ENCODE measurements at places on chromosomes 6 and 20.

DNA sequence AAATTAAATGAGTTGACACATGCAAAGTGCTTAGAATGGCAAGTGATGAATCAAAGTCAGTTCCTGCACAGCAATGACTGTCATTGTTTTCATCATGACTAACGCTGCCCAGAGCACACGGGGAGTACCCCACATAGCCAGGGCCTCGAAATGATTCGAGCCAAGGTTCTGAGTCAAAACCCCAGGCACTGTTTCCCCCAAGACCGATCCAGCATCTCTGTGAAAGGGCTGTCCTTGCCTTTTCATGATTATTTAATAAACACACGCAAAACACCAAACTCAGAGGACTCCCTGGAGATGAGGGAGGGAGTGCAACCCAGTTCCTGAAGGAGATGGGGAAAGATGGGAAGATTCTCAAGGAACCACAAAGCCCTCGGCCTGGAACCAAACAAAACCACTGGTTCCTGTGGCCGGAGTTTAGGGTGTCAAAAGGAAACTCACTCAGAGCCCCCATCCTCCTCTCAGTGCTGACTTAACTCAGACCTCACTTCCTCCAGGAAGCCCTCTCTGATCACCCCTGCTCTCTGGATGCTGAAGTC is 3.8 kb downstream of the PREX1 start:
- DNase-seq, result no peak

GRCh38 chr6:109834131-109834530 is 143.0 kb downstream of the FIG4 start:
- DNase-seq, result no peak

DNA sequence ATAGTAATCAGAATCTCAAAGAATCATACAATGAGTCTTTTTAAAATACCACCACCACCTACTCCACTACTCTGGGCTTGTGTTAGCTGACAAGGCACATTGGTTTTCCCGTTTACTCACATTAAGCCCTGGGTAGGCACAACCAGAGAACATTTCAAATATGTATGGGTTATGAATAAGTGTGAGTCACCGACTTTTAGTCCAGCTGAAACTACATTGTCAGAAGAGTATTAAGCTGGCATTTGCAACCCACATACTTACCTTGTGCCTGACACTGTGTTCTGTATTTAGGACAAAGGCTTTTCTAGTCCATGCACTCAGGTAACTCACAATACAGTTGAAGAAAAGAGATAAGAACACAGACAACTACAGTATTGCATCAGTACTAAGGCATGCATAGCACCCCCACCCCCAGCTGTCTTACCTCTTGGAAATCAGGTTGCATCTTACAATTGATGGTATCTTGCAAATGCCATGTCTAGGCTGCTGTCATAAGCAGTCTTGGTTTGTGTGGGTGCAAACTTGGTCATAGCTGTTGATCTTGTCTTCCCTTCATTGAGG is 40.3 kb upstream of the AHI1 start:
- DNase-seq, result no peak

DNA sequence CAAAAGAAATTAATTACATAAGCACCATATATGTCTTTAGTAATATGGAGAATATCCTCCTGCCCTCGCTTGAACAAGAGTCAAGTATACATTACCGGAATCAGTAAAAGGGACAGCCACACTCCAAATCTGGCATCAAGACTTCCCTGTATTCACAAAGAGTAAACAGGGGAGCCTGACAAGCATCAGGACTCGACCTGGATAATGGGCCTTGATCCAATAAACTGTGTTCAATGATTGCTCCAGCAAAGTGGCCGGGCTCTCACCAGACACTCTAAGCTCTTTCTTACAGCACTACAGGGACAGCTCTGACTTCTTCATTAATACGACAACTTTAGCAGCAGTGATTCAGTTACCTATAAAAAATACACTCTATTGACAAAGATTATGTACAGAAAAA is 307.9 kb upstream of the POU3F2 start:
- DNase-seq, result no peak

DNA sequence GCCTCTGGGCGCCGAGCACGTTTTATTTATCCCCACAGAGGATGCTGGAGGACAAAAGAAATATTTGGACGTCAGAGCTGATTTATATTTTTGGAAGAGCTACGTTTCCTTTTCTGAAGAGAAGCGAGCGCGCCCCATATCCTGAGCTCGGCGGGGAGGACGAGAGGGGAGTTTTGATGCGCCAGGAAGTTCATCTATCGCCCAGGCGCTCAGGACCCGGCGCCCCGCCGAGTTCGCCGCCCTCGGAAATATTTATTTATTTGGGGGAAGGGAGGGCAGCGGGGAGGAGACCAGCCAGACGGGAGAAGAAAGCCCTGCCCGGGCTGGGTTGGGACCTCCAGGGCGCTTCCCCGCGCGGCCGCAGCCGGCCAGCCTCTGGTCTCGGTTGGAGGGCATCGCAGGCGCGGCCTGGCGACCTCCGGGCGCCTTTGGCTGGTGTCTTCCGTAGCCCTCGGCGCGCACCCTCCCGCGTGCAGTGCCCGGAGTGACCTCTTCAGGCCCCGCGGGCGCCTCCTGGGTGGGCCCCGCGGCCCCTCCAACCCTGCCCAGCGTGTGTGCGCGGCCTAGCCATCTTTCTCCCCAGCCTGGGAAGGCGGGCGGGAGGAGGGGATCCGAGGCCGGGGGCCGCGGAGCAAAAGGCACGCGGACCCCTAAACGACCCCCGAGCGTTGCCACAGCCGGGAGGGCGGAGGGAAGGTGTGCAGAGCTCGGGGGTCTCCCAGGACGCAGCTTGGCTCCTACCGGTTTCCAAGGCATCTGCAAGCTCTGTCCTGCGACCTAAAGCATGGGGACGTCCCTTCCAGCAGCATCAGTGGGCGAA is 5.4 kb upstream of the FOXF2 start:
- DNase-seq, result no peak

GRCh38 chr20:37737826-37738420 is 44.1 kb downstream of the CTNNBL1 start:
- DNase-seq, result no peak

DNA sequence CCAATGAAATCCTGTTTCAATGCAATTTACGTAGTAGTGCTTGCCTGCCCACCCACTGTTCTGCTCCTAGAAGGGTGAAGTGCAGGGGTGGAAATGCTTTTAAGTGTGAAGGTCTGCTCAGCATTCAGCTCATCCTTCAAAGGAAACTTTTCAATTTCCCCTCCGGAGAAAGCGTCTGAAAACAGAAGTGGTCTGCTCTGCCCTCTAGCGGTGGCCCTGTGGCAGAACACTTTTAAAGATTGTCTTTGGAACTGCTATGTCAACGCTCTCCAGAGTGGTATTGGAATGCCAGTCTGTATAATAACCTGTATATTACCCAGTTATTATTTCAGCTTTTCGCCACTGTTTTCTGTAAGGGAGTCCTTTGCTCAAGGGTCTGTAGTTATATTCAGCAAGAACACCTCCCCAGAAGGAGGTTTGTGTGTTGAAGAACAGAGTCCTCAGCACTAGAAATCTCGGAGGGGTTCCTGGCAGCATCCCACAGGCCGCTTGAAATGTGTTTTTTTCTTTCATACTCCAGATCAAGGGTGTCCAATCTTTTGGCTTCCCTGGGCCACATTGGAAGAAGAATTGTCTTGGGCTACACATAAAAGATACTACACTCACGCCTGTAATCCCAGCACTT is 63.1 kb upstream of the KLHL31 start:
- DNase-seq, result peak; percentile 30

DNA sequence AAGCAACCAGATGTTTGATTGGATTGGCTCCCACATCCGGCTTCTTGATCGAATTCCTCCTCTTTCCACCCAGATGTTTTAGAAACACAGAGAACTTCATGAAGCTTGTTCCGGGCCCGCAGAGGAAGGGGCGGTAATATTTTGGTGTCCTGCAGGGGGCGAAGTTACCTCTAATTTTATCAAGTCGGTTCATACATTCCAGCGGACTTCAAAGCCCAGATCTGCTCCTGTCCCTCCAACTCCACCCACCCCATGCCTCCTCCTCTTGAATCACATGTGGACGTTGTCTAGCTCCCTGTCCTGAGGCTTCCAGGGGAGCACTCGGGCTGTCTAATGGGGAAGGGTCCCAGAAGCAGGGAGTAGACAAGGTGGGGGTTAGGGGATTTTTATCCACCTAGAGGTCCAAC is 2.9 kb upstream of the BMP6 start:
- peak; percentile 52 for DNase-seq

GRCh38 chr6:129818251-129818650 is 42.9 kb downstream of the TMEM244 start:
- no peak for DNase-seq

GRCh38 chr6:75727206-75727605 is 21.8 kb upstream of the MYO6 start:
- no peak for DNase-seq

DNA sequence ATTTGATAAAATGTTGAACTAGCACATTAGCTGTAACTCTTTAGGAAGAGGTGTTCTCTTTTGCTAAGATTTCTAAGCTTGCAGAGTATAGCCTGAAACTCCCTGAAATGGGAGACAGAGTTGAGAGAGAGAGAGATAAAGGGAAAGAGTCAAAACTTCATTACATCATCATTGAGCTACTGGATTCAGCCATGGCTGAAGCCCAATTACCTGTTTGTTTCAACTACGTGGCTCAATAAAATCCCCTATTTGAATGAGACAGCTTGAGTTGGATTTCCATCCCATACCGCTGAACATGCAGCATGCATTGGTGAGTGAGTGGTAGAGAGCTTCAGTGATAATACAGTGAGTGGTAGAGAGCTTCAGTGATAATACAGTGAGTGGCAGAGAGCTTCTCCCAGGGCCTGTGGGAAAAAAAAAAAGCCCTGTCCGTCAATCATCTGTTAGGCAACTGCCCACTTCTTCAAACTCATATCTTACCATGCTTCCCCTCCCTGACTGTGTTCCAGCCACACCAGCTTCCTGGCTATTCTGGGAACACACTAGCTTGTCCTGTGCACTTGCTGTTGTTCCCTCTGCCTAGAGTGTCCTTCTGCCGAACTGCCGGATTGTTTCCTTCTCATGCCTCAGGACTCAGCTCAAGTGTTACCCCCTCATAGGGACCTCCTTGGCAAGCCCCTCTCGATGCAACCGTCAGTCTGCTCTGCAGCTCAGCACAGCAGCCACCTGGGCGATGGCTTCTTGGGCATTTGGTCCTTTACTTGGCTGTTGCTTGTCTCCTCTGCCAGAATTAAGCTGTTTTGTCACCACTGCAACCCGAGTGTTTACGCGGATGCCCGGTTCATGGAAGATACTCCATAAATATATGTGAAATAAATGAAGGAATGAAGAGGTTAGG is 91.3 kb upstream of the EYA2 start:
- DNase-seq, result no peak

DNA sequence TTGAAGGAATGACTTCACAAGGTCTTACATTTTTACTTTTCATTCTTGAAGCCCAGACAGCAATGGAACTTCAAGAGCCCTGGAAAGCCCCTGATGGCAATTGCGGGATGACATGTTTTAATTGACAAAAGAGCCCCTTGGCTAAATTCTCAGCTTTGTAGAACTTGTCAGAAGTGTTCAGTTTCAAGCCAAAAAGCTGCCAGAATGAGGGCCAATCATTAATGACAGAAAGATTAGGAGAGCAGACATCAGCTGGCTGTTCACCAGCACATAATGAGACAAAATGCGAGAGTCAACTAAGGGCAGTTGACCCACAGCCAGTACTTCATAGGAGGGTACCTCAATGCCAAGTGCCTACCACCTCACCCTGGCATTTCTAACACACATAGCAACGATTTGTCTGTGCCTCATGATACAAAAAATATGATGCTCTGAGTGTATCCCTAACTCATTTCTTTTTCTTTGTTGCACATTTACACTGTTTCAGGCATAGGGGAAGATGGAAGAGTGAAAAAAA is 243.1 kb downstream of the MYLK4 start:
- DNase-seq, result no peak

DNA sequence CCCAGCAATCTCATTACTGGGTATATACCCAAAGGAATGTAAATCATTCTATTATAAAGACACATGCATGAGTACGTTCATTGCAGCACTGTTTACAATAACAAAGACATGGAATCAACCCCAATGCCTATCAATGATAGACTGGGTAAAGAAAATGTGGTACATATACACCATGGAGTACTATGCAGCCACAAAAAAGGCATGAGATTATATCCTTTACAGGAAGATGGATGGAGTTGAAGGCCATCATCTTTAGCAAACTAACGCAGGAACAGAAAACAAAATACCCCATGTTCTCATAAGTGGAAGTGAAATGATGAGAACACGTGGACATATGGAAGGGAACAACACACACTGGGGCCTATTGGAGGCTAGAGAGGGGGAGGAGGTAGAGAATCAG is 115.7 kb downstream of the NUS1 start:
- DNase-seq, result no peak

- no peak for DNase-seq
These were observed 93.4 kb downstream of the ZMYND8 start for GRCh38 chr20:47263080-47263464.

DNA sequence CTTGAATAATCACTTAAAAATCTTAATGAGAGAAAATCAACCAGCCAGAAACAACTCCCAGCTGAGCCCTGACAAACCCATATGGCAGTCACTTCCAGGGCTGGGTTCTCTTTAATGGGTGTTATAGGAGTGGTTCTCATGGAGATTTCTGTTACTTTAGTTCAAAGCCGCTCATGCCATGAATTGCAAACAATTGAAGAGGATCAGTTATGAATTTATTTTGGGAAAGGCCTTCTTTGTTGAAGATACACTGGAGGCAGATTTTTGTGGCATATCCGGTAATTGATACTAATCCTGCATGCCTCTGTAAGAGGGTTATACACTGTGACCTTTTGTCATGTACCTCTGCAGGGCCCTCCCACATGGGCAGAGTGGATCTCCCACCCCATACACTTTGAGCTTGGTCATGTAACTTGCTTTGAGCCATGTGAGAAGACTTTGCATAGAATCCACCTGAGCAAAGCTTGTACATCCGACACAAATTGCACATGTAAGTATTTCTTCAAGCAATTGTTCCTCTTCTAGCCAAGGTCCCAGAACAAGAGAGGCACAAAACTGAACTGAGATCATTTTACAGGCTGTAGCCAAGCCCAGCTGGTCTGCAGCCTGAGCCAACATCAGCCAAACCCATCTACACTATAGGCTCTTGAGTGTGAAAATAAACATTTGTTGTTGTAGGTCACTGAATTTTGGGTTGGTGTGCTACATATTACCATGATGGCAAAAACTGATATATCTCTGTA is 492.3 kb downstream of the PREX1 start:
- no peak for DNase-seq

GRCh38 chr20:33971147-33971975 is 22.4 kb upstream of the RALY start:
- DNase-seq, result no peak

DNA sequence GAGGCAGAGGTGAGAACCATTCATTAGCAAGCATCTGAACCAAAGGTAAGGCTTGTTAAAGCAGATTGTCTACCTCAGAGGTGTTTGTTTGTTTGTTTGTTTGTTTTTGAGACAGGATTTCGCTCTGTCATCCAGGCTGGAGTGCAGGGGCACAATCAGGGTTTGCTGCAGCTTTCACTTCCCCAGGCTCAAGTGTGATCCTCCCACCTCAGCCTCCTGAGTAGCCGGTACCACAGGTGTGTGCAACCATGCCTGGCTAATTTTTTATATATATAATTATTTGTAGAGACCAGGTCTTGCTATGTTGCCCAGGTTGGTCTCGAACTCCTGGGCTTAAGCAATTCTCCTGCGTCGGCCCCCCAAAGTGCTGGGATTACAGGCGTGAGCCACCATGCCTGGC is 17.2 kb downstream of the CYP39A1 start:
- no peak for DNase-seq

All from GDM1 (cell line).